Hippocampal formation (tissue), 2 donors: ENCODE measurements at places on chromosomes 12 and 14.

DNA sequence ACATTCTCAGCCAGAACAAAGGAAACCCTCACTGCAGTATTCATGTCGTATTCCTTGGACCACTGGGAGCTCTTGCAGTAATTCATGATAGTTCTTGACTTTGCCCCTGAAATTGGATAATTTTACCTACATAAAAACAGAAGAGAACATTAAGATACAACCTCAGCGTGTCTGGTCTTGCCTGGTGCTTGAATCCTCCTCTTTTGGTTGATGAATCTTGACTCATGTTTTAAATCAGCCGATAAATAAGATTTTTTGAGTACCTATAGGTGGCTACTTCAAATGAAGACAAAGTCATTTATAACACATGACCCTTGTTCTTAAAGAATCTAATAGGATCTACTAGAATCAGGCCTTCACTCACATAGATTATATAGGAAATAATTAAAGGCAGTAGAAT lies 221.0 kb downstream of the PTPRO start:
- DNase-seq: no peak

GRCh38 chr12:99386907-99387306 lies 260.6 kb upstream of the GARIN6 start:
- DNase-seq: no peak

DNA sequence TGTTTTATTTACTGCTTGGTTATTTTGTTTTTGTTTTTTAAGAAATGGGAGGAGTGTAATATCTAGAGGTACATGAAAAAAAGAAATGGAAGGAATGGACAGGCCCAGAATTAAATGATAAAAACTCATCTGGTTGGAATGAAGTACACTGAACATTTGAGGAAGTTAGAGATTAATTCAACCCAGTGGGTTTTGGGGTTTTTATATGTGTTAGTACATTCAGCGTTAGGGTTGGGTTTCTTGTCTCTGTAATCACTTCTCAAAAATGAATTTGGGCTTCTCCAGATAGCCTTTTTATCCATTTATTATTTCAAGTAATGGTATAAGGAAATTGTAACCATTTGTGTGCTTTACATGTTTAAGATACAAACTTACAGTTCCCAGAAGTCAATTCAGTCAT lies 19.5 kb upstream of the NUP107 start:
- DNase-seq: no peak

DNA sequence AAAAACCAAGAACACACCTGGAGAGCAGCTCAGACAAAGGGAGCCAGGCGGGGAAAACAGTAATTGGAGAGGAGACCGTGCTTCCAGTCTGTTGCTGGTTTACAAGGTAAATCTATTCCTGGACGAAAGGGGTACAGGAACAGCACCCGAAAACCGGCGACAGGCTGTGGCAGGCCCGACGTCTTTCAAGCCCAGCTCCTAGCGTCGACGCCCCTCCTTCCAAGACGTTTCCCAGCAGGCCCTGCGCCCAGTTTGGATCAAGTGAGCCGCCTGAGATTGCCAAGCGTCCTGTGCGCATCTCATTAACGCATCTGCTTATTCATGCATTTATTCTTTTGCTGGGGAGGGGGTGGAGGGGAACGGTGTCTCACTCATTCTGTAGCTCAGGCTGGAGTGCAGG lies 1.4 kb downstream of the C12orf56 start:
- no peak for DNase-seq

DNA sequence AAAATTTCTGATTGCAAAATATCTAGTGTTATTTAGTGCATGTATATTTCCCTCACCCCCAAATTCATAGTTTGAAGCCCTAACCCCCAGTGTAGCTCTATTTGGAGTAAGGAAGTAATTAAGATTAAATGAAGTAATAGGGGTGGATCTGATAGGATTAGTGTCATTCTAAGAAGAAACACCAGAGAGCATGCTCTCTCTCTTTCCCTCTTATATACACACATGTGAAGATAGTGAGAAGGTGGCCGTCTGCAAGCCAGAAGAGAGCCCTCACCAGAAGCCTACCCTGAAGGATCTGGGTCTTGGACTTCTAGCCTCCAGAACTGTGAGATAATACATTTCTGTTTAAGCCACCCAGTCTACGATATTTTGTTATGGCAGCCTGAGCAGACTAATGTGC lies 120.3 kb downstream of the TMEM30B start:
- DNase-seq: no peak

GRCh38 chr12:10153271-10154144 lies 18.4 kb downstream of the OLR1 start:
- peak; percentile 89 for DNase-seq

GRCh38 chr12:89899651-89900050 lies 191.0 kb upstream of the ATP2B1 start:
- no peak for DNase-seq
